ENCODE measurements at places on chromosomes 2 and 18. TPM values are rescaled to one million over a fixed set of nuclear protein-coding genes. Genes with fewer than 3 reads are reported as not detected.
A peak's percentile ranks its signal among the peaks of the same experiment; 100 is the strongest.

- no peak for DNase-seq
- H3K4me3 ChIP-seq, result no peak overlapping the region
- H3K27ac ChIP-seq, result no peak overlapping the region
- H3K4me1 ChIP-seq, result no peaks in the 10 kb centered on the region
- H3K27me3 ChIP-seq, result no peaks in the 10 kb centered on the region
Observed at GRCh38 chr2:120514521-120514920, 168.6 kb downstream of the INHBB start.

DNA sequence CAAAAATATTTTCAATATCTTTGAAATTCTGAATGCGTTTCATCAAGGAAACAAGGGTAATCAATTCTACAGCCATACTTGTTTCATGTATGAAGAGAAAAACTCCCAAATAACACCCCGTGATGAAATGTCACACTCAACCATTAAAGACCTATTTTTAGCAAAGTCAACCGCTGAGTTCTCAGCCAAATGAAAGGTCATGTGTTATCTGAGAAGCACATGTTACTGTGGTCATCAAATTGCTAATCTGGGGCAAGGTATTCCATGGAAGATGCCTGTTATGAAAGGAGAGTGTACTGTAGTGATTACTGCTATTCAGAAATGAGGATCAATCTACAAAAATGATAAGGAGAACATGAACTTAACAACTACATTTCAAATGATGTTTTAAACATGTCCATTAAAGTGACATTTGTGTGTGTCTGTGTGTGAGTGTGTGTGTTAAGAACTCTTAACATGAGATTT, 126.7 kb downstream of the BCL2 start:
- H3K4me1 ChIP-seq, result peaks cover 47% of the 10 kb centered on the region
- H3K4me3 ChIP-seq, result no peak overlapping the region
- H3K27me3 ChIP-seq, result no peaks in the 10 kb centered on the region
- peaks cover 37% of the 10 kb centered on the region for H3K36me3 ChIP-seq
- DNase-seq, result no peak
- H3K27ac ChIP-seq, result no peak overlapping the region

- no peaks in the 10 kb centered on the region for H3K36me3 ChIP-seq
- DNase-seq, result no peak
- H3K27me3 ChIP-seq, result no peaks in the 10 kb centered on the region
- H3K4me3 ChIP-seq, result no peak overlapping the region
- no peak overlapping the region for H3K27ac ChIP-seq
Observed at GRCh38 chr2:162477011-162477410, 133.1 kb downstream of the GCA start.

DNA sequence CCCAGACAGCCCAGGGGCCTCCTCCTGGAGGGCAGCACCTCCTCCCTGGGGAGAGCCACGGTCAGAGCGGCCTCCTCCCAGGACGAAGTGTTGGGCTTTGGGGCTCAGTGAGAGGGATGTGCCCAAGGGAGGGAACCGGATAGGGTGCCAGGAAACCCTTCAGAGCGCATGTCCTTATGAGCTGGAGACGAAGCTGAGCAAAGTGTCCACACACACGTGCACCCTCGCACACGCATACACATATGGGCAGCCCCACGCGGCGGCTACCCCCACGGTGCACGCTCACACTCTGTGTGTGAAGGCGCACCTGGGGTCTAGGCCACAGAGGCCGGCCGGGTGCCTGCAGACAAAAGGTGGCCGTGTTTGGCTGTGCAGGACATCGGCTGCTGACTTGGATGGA, 106.1 kb upstream of the HDAC4 start:
- no peak for DNase-seq
- no peaks in the 10 kb centered on the region for H3K4me1 ChIP-seq
- H3K27ac ChIP-seq, result no peak overlapping the region
- H3K4me3 ChIP-seq, result no peak overlapping the region

Gene ONECUT2
- total RNA-seq, result not detected

Gene C2orf80
- not detected for total RNA-seq

DNA sequence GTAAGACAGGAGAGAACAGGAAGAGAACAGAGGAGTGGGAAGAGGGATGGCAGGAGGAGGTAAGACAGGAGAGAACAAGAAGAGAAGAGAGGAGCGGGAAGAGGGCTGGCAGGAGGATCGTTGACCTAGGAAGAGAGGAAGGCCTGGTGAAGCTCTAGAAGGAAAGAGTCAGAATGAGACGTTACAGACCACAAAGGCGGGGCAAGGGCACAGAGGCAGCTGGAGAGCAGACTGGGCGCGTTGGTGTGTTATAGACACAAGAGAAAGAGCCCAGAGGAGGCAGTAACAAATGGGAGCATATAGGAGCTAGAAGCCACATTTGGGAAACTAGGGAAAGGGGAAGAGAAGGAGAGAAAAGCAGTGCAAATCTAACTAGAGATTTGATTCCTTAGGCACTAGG, 26.6 kb downstream of the PTRHD1 start:
- DNase-seq, result peak; percentile 53
- H3K4me1 ChIP-seq, result peaks cover 9% of the 10 kb centered on the region
- H3K4me3 ChIP-seq, result no peak overlapping the region

Gene CABLES1
- total RNA-seq, result 2.1 TPM
